Type B pancreatic cell (in vitro differentiated cells): ENCODE measurements at places on chromosomes 5 and 9.

- DNase-seq: no peak
Measured at GRCh38 chr5:76571559-76571958, 51.6 kb downstream of the F2RL2 start.

- no peak for DNase-seq
Measured at GRCh38 chr5:40838086-40838485, 3.1 kb upstream of the RPL37 start.

GRCh38 chr5:73230264-73231245, 57.6 kb downstream of the TMEM174 start:
- no peak for DNase-seq

DNA sequence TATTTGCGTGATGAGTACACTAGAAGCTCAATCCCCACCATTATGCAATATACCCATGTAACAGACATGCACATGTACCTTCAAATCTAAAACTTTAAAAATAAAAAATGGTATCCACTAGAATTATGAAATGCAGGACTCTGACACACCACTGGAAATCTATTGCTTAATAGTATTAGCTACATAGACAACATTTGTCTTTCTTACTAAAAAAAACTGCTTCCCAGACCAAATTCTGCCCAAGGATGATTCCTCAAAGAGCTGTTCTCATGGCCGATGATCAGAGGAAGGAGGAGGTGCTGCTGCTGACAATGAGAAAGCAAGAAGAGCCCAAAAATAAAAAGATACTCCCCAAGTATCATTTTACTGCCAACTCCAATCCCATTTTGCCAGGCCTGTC, 67.2 kb downstream of the TTC39B start:
- DNase-seq: no peak

- DNase-seq: no peak
Measured at GRCh38 chr5:109267283-109267682, 142.5 kb downstream of the PJA2 start.

DNA sequence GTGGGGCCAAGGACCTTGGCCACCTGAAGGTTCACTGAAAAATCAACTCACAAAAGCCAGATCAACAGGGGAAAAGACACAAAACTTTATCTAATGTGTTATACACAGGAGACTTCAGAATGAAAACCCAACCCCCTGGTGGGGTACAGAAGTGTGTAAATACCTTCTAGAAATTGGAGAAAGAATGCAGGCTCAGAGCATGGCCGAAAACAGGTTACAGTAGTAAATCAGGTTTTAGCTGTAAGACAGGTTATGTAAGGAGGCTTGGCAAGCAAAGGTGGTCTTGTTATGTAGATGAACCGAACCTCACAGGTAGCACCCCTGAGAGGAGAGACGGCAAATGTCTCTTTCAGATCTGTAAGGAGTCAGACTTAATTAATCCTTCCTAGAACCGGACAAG, 10.0 kb downstream of the CEMIP2 start:
- no peak for DNase-seq

- no peak for DNase-seq
Measured at GRCh38 chr5:103472265-103472664, 90.3 kb downstream of the NUDT12 start.

DNA sequence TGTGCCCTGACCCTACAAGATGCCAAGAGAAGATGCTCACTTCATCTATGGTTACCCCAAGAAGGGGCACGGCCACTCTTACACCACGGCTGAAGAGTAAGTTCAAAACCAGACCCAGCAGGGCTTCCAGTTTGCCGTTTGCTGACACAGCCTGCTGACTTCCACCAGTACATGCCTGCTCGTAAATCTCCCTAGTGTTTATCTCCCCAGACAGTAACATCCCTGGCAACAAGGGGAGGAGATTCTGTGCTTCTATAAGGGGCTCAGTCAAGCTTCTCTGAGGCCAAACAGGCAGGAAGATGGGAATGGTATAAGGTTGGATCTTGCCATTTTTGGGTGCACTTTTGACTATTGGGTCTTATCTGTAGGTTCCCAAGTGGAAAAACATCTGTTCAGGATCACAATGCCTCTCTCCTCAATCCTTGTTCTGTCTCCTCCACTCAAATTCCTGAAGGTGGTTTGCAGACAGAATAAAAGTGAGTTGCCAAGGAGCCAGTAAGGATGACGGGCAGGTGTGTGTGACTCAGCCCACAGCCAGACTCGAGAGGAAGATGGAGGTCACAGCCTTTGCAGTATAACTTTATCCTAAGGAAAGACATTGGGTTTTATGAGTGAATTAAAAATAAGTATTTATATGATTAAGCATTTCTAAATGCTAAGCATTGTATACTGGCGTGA, 1.9 kb downstream of the MLANA start:
- no peak for DNase-seq

GRCh38 chr5:131786900-131787692, 9.7 kb downstream of the FNIP1 start:
- DNase-seq: no peak

DNA sequence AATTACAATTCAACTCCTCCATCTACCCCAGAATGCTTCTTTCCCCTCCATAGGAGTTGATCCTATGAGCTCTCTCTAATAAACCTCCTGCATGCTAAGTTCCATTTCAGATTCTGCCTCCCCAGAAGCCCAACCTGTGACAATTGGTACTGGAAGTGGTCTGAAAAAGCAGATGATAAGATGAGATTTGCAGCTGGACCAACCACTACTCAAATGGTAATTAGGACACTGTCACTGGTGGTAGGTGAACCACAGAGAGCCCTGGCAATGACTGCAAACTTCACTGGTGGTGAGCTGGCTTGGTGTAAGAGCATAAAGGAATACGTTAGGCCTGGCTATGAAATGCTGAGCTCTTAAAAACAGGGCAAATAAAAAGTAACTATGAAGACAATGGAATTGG, 112.6 kb downstream of the ESM1 start:
- DNase-seq: no peak

GRCh38 chr9:98328770-98329169, 73.3 kb upstream of the TBC1D2 start:
- no peak for DNase-seq

- DNase-seq: no peak
Measured at GRCh38 chr9:116482740-116483139, 204.4 kb upstream of the TRIM32 start.

GRCh38 chr5:147046894-147047293, 168.3 kb upstream of the PPP2R2B start:
- DNase-seq: no peak

DNA sequence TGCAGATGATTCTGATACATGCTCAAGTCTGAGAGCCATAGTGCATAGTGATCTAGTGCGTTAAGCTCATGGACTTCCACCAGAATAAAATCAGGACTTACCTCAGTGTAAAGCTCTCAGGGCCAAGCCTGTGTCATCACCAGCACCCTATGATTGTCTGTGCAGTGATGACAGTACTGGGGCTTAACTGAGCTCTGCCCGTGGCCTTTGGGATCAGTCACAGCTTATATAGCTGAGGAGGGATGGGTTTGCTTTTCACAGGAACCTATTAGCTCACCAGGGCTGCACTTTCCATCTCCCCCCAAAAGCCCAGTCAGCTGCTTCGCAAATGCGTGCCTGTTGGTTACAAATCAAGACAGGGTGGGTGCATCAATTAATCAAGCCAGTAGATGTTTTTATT, 246.9 kb downstream of the NR3C1 start:
- DNase-seq: no peak

DNA sequence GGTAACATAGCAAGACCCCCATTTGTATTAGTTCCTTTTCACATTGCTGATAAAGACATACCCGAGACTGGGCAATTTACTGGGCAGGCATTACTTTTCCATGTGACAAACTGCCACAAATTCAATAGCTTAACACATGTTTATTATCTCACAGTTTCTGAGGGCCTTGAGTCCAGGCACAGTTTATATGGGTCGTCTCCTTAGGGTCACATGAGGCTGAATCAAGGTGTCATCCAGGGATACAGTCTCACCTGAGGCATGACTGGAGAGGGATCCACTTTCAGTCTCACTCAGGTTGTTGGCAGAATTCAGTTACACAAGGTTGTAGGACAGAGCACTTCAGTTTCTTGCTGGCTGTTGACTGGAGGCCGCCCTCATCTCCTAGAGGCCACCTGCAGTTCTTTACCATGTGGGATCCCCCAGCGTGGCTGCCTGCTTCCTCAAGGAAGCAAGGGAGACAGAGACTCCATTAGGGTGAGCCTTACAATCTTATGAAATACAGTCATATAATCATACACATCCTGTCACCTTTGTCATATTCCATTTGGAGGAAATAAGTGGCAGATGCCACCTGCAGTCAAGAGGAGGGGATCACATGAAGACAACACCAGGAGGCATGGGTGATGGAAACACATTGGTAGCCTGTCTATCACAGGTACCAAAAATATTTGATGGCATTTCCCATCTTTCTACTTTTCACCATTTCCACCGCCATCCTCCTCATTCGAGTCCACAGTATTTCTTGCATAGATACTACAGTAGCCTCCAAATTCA, 15.1 kb upstream of the ERAP1 start:
- DNase-seq: no peak

DNA sequence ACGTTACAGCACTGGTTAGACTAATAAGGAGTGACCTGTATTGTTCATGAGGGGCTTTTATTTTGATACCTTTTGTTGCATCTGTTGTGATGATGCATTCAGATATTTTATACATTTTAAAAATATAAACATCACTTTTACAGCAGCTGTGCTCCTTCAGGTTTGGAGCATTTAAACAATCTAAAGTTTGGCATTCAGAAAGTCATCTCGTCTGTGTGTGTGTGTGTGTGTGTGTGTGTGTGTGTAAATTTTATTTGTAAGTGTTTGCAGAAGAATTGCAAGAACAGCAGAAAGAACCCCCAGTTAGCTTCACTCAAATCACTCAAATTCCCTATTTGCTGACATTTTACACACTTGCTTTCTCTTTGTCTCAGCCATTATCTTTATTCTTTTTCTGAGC, 87.4 kb downstream of the ERCC6L2 start:
- no peak for DNase-seq

- DNase-seq: no peak
Measured at GRCh38 chr5:6424700-6425099, 24.0 kb upstream of the UBE2QL1 start.

GRCh38 chr9:1922026-1922425, 93.1 kb upstream of the SMARCA2 start:
- DNase-seq: no peak

DNA sequence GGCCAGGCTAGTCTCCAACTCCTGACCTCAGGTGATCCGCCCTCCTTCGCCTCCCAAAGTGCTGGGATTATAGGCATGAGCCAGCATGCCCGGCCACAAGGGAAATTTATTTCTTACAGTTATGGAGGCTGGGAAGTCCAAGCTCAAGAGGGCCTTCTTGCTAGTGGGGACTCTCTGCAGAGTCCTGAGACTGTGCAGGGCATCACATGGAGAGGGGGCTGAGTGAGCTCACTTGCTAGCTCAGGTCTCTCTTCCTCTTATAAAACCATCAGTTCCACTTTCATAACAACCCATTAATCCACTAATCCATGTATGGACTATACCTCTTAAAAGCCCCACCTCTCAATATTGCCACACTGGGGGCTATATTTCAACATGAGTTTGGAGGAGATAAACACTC, 5.1 kb upstream of the SPIN1 start:
- DNase-seq: no peak

DNA sequence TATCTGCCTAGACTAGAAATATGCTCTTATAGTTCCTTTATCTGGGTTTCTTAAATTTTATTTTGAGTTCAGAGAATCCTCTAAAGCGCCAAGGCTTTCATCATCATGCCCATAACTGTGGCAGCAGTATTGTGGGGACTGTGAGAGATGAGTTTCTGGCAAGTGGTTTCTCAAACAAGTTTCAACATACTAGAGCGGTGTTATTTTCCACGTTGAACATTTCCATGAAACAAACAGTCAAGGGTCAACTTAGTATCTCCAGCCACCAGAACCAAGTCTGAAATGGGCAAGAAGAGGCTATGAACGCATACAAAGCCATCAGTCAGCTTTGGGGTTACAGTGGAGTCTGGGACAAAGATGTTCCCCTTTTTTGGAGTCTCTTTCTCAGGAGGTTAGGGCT, 40.3 kb downstream of the SERINC5 start:
- no peak for DNase-seq

- DNase-seq: no peak
Measured at GRCh38 chr9:4508907-4509589, 18.8 kb downstream of the SLC1A1 start.

- no peak for DNase-seq
Measured at GRCh38 chr5:59744531-59744992, 149.0 kb downstream of the PDE4D start.

GRCh38 chr5:138533973-138534941, 8.8 kb downstream of the ETF1 start:
- no peak for DNase-seq

DNA sequence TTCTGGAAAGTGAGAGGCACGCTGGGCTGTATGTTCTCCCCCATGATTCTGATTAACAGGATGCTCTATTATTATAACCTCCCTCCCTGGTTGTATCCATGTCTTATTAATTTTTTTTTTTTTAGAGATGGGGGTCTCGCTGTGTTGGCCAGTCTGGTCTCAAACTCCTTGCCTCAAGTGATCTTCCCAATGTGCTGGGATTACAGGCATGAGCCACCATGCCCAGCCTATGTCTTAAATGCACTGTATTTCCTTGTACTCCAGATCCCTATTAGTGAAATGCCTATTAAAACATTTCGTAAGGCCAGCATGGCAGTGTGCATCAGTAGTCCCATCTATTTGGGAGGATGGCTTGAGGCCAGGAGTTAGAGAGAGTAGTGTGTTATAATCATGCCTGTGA, 7.0 kb downstream of the TIGD6 start:
- no peak for DNase-seq

- DNase-seq: no peak
Measured at GRCh38 chr5:133240425-133241091, 188.7 kb downstream of the HSPA4 start.

- DNase-seq: no peak
Measured at GRCh38 chr5:14168144-14168792, 25.1 kb downstream of the TRIO start.

- peak; percentile 95 for DNase-seq
Measured at GRCh38 chr9:129496473-129497004, 124.4 kb downstream of the C9orf50 start.

DNA sequence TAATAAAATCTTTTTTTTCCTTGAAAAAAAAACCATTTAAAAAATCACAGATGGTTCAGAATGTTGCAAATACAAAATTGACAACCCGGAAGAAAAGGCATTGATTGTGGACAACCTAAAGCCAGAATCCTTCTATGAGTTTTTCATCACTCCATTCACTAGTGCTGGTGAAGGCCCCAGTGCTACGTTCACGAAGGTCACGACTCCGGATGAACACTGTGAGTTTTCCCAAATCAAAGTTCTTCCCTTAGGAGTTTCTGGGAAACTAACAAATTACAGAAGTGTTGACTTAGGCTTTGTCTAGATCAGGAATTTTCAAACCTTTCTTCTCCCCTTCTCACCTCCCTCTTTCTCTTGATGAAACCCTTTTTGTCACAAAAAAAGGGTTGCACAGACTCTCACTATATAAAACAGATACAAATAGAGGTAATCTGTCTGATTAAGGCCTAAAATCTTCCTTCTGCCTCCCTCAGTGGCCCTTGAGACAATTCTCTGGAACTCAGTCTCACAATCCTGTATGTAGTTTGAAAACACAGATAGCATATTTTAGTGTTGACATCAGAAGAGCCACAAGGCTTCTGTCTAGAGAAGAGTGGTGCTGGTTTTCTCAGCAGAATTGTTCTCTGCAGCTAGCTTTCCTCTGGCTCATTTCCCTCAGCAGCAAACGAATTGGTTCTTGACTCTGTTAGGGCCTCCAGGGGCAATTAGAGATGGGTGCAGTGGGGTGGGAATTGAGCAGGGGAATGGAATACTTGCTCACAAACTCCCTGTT, 79.5 kb downstream of the OSMR start:
- no peak for DNase-seq
